PC-9 (cell line): ENCODE measurements at places on chromosomes 16 and 17.

DNA sequence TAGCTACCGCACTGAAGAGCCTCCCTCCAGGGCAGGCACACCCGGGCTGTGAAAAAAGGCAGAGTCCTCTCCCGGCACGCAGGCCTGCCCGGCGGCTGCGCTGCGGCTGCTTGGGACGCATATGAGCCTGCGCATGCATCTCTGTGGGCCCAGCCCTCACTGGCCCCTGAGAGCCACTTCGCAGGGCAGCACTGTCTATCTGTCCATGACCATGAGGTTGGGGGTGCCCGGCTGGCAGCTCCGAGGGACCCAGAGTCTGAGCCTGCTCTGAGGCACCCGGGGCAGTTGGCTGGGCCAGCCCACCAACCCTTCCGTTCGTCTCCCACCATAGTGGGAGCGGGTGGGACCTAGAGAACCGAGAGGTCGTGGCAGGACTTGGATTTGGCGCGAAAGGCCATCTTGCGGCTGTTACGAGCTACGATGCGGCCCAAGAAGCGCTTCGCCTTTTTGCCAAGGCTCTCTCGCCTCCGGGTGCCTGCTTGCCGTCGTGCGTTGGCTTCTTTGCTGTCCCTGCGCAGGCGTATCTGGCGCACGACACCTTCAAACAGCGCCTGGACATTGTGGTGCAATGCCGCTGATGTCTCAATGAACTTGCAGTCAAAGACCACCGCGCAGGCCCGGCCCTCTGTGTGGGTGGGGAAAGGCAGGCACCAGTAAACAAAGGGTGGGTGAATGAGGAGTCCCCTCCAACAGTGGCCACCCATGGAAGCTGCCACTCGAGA lies 3.2 kb upstream of the CDH16 start:
- no peak overlapping the region for H3K27ac ChIP-seq
- no peak for DNase-seq
- H3K4me1 ChIP-seq, result peaks cover 12% of the 10 kb centered on the region
- H3K4me3 ChIP-seq, result no peak overlapping the region

GRCh38 chr17:7262935-7263800 lies 890 bp upstream of the CLDN7 start:
- peak; percentile 88 for DNase-seq
- peaks cover 24% of the 10 kb centered on the region for H3K36me3 ChIP-seq
- peak overlapping the region; percentile 97 for H3K4me3 ChIP-seq
- H3K27ac ChIP-seq, result peak overlapping the region; percentile 100
- no peaks in the 10 kb centered on the region for H3K27me3 ChIP-seq
- peaks cover 40% of the 10 kb centered on the region for H3K4me1 ChIP-seq

DNA sequence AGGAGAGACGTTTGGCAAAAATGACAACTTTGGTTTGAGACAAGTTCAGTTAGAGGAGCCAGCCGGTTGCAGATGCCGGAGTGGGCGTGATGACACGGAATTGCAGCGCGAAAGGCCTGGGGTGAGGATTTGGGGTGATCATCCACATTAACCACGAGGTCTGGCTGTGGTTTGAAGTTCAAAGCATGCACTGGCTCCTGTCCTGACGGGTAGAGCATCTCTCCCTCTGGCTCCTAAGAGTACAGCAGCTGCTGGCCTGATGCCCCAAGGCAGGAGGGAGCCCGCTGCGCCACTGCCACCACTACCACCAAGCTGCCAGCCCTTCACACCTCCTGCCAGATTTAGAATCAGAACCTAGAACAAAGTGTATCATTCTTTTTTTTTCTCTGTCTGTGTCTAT lies 3.7 kb downstream of the RHBDL3 start:
- no peak for DNase-seq
- no peaks in the 10 kb centered on the region for H3K4me1 ChIP-seq
- no peak overlapping the region for H3K4me3 ChIP-seq
- H3K36me3 ChIP-seq, result no peaks in the 10 kb centered on the region

- no peak for DNase-seq
- H3K27ac ChIP-seq, result no peak overlapping the region
- H3K36me3 ChIP-seq, result no peaks in the 10 kb centered on the region
Observed at GRCh38 chr17:34739386-34739785, 160.0 kb downstream of the TMEM132E start.

- H3K4me3 ChIP-seq, result peak within 1 kb of the TSS; percentile 81
- H3K27ac ChIP-seq, result peak within 1 kb of the TSS; percentile 45; the same call in 1 of the 2 replicates
- peak; percentile 87 for DNase-seq
- H3K36me3 ChIP-seq, result no peaks in the 10 kb centered on the region
- no peaks in the 10 kb centered on the region for H3K27me3 ChIP-seq
Observed at GRCh38 chr17:78979780-78980623, at the start of gene LGALS3BP. Gene LGALS3BP, minus strand, starts transcription at chr17:78979923. Its CDS starts 2,732 bp downstream, at chr17:78977191.

DNA sequence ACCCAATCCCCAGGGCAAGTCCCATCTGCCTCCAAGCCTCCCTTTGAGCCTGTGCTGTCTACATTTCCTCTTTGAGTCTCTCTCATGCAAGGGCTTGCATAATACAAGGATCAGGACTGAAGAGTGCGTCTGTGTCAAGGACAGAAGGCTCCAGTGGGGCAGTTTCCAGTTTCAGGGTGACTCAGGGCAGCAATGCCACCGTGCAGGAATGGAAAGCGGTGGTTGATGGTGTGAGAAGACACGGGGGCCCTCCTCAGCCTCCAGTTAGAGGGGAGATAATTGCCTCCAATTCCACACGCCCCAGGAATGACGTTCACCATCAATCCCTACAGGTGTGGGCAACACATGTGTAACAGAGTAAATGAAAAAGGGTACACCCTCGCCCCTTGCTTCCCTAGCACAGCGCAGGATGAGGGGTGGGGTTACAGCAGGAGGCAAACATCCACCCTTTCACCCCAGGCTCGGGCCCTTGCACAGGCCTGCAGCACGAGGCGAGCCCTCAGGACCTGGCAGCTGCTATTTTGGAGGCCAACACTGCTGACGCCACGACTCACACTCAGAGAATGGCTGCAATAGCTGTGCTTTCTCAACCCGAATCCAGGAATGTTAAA lies 24.8 kb upstream of the SLC25A19 start:
- H3K27ac ChIP-seq, result no peak overlapping the region
- no peaks in the 10 kb centered on the region; the same call in 1 of the 2 replicates for H3K4me1 ChIP-seq
- no peaks in the 10 kb centered on the region for H3K36me3 ChIP-seq

DNA sequence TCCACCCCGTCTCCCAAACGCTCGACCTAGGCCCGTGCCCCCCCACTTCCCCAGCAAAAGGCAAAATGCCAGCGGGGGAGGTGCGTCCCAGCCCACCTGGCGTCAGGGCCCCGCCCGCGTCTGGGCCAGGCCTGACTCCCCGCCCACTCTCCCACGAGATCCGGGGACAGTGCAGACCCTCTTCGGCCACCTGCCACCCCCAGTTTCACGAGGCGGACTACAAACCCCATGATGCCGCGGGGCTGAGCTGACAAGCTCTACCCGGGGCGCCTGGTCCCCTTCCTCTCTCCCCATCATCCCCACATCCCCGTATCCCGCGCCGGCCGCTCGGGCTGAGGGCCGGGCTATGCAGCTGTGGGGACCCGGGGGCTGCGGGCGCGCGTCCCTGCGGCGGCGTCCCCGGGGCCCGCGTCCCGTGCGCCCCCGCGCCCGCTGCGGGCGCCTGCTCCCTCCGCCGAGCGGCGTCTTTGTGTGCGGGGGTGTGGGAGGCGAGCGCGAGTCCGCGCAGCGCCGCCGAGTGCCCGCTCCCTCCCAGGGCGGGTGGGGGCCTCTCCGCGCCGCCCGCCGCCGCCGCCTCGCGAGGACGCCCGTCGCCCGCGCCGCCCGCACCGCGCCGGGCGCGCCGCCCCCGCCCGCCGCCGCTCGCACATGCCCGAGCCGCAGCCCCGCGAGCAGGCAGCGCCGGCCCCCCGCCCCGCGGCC lies at the start of gene ANKRD13B:
ANKRD13B (plus strand) TSS at position 283 of the 702 bp plus-strand sequence. CDS start 490 bp downstream, outside the sequence.
- H3K27ac ChIP-seq, result peak within 1 kb of the TSS; percentile 41
- peak within 1 kb of the TSS; percentile 72 for H3K4me3 ChIP-seq
- no peaks in the 10 kb centered on the region for H3K27me3 ChIP-seq
- no peaks in the 10 kb centered on the region for H3K36me3 ChIP-seq

DNA sequence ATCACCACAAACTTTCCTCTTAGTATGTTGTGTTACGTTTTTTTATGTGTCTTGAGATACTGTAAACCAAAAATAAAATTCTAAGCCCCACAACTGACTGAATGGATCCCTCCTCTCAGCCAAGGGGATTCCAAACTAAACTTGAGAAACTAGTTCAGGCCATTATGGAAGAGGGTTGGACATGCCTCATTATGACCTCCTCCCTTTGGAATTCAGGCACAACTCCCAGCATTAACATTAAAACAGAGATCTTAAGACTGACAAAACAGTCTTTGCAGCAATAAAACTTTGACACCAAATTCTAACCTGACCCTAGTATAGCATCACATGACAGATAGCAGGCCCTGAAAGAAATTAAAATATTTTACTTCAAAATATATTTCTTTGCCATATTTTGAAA lies 51.1 kb upstream of the SLC47A1 start:
- H3K27me3 ChIP-seq, result no peaks in the 10 kb centered on the region
- peak; percentile 64 for DNase-seq
- H3K4me1 ChIP-seq, result peaks cover 11% of the 10 kb centered on the region
- H3K36me3 ChIP-seq, result no peaks in the 10 kb centered on the region

DNA sequence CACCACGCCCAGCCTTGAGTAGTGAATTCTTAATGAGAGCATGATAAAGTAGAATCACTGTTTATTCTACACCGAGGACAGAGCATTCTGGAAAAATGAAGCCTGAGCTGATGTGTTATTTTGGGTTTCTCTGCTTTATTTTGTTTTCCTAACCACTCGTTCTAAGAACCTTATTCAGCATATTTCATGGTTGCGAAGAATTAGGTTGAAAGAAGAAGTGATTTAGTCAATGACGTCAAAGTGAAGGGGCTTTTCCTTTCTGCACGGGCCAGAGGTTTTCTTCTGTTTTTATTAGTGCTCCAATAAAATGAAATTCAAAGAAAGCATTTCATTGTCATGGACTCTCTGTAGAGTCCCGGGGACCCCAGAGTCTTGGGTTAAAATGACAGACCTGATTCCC lies 178.5 kb downstream of the MAF start:
- no peaks in the 10 kb centered on the region for H3K36me3 ChIP-seq
- H3K4me1 ChIP-seq, result no peaks in the 10 kb centered on the region
- peaks cover 64% of the 10 kb centered on the region for H3K27me3 ChIP-seq
- H3K27ac ChIP-seq, result no peak overlapping the region
- no peak for DNase-seq
- no peak overlapping the region for H3K4me3 ChIP-seq

- H3K4me1 ChIP-seq, result peaks cover 62% of the 10 kb centered on the region
- peaks cover 8% of the 10 kb centered on the region; the same call in 1 of the 2 replicates for H3K36me3 ChIP-seq
- H3K27me3 ChIP-seq, result no peaks in the 10 kb centered on the region
Observed at GRCh38 chr17:79010304-79010646, 711 bp upstream of the CANT1 start.

- H3K27me3 ChIP-seq, result peaks cover 6% of the 10 kb centered on the region; the same call in 1 of the 2 replicates
- H3K27ac ChIP-seq, result no peak overlapping the region
- H3K4me3 ChIP-seq, result no peak overlapping the region
- no peak for DNase-seq
Observed at GRCh38 chr16:80759419-80760162, 44.8 kb downstream of the CDYL2 start.

- peak overlapping the region; percentile 100 for H3K27ac ChIP-seq
- peaks cover 79% of the 10 kb centered on the region for H3K4me1 ChIP-seq
- DNase-seq, result peak; percentile 92
- no peaks in the 10 kb centered on the region for H3K36me3 ChIP-seq
- no peaks in the 10 kb centered on the region for H3K27me3 ChIP-seq
- H3K4me3 ChIP-seq, result peak overlapping the region; percentile 53
Observed at GRCh38 chr17:72465191-72466024, 344.6 kb downstream of the SOX9 start.

DNA sequence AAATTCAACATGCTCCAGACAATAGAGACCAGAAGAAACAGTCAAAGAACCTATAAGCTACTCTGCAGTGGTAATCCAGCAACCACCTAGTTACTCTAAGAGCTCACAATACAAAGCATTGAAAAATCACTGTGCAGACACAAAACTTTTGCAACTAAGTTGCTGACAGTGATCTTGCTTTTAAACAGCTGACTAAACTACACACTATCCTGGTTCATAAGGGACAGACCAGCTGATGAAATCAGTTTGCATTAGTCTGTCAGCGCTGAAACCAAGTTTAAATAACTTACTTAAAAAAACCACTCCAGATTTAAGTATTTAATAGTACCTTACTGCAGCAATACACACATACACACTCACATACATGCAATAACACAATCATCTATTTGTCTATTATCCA lies 4.6 kb downstream of the VEZF1 start:
- no peak overlapping the region for H3K4me3 ChIP-seq
- peak; percentile 34 for DNase-seq
- peaks cover 64% of the 10 kb centered on the region for H3K36me3 ChIP-seq
- peaks cover 29% of the 10 kb centered on the region for H3K4me1 ChIP-seq
- no peak overlapping the region for H3K27ac ChIP-seq

- no peaks in the 10 kb centered on the region for H3K27me3 ChIP-seq
- peaks cover 17% of the 10 kb centered on the region for H3K4me1 ChIP-seq
- no peaks in the 10 kb centered on the region for H3K36me3 ChIP-seq
- no peak overlapping the region for H3K27ac ChIP-seq
- H3K4me3 ChIP-seq, result no peak overlapping the region
Observed at GRCh38 chr16:85347213-85347591, 234.9 kb upstream of the CIBAR2 start.

DNA sequence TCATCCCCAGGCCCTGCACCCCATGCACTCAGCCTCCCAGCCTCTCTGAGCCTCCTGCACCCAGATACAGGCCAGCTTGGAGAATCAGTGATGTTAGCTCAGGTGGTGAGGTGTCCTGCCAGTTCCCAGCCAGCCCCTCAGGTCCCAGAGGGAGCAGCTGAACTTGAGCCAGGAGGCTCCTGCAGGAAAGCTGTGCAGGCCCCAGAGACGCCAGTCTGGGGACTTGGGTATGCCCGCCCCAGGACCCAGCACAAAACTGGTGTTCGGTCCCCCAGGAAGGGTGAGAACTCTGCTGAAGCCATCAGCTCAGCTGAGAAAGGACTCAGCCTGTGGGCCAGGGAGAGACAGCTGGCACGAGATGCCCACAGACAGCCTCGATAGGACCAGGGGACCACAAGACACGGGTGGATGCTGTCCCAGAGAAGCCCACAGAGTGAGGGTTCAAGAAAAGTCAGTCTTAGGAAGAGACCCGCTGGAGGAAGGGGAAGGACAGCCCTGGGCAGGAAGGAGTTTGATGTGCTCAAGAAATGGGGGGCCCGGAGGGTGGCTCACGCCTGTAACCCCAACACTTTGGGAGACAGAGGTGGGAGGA lies 11.0 kb downstream of the ENDOV start:
- no peak for DNase-seq
- H3K27ac ChIP-seq, result no peak overlapping the region
- H3K36me3 ChIP-seq, result no peaks in the 10 kb centered on the region
- no peaks in the 10 kb centered on the region for H3K4me1 ChIP-seq
- H3K27me3 ChIP-seq, result no peaks in the 10 kb centered on the region
- H3K4me3 ChIP-seq, result no peak overlapping the region
